Peyer's patch (tissue), 4 donors: ENCODE measurements at places on chromosomes 3 and 15.

GRCh38 chr3:155595371-155595770 is 149.5 kb downstream of the PLCH1 start:
- no peak for DNase-seq

- no peak for DNase-seq
Measured at GRCh38 chr3:86562090-86562489, 428.9 kb downstream of the VGLL3 start.

DNA sequence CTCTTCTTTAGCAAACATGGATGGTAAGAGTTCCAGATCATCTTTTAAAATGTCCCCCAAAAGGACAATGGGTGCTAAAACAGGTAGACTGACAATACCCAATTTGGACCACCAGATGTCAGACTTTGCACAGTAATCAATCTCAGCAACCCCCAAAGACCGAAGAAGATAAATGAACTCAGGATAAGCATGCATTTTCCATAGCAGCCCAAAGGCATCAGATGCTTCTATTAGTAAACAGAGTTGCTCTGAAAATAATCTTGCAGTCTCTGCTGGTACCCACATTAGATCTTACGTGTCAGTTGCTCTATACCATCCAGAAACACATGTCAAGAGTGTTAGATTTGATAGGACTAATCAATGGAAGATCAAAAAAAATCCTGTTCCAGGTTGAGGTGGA is 20.6 kb downstream of the MYH15 start:
- no peak for DNase-seq

DNA sequence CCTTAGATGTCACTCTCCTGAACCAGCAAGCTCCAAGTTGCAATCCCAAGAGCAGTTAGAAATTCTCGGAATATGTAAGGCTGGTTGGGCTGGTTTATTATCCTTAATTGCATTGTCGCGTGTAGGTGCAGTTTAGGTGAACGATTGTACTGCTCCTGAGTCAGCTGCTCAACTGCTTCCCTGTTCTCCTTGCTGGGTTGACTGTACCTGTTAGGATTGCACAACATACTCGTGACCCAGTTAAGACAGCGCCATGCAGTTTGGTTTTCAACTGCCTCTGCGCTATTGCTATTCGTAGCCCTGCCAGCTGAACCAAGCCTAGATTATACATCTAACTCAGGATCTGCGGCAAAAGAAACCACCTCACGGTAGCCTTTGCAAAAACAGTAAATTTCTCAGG is 41.0 kb downstream of the BCL2L10 start:
- DNase-seq = peak; percentile 56

- DNase-seq = no peak
Measured at GRCh38 chr3:26515351-26515750, 107.2 kb upstream of the LRRC3B start.

GRCh38 chr3:153789380-153789779 is 331.8 kb upstream of the ARHGEF26 start:
- DNase-seq = no peak

GRCh38 chr3:158121295-158121694 is 11.4 kb downstream of the RSRC1 start:
- DNase-seq = no peak

- no peak for DNase-seq
Measured at GRCh38 chr3:130705501-130705900, 41.1 kb downstream of the PIK3R4 start.

GRCh38 chr3:62548528-62549205 is 175.3 kb upstream of the FEZF2 start:
- DNase-seq = no peak

DNA sequence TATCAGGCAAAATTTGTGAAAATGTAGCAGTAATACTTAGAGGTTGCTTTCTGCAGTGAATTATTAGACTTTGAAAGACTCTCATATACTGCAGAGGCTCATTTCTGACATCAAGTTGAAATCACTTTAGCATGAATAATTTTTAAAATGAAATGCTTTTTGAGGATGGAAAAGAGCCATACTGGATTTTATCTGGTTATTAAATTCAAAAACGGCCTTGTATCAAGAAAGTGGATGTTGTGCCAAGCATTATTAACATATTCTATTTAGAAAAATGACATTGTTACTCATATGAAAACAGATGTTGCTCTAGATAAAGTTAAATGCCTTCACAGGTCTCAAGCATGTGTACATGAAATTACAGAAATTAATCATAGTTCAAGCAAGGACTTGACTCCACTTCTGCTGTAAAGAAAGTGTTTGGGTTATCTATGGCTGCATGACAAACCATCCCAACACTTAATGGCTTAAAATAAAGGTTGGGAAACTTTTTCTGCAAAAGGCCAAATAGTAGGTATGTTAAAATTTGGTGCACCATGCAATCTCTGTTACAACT is 64.5 kb upstream of the ZNF280D start:
- no peak for DNase-seq

DNA sequence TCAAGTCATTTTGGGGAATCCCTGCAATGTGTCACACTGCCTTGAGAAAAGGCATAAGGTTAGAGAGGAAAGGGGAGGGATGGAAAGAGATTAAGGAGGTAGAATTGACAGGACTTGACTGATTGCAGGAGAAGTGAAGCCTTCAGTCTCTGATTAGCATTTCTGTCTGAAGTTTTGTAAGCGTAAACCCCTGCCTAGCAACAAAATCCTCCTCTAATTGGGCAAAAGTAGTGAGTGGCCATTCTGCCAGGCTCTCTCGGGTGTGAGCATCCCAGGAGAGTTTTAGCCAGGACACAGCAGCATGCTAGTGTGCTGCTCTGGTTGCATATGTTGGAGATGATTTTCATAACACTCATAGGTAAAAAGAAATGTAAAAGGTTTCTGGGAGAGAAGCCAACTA is 117.0 kb upstream of the MRPL3 start:
- DNase-seq = no peak

DNA sequence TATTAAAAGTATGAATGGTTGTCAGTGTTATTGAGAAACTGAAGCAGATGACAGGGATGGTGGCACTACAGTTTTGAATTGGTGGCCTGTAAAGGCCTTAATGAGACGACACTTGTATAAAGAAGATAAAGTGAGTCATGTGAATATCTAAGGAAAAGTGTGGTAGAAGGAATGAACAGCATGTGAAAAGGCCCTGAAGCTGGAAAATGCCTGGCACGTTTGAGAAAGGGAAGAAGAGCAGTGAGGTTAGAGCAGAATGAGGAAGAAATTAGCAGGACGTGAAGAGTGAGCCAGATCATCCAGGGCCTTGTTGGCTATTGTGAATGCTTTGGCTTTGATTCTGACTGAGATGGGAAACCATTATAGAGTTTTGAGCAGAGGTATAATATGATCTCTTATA is 387.6 kb upstream of the DPH6 start:
- no peak for DNase-seq

GRCh38 chr15:42152196-42152920 is 4.1 kb downstream of the PLA2G4F start:
- no peak for DNase-seq

GRCh38 chr15:67551207-67551743 is 8.8 kb downstream of the MAP2K5 start:
- DNase-seq = no peak

DNA sequence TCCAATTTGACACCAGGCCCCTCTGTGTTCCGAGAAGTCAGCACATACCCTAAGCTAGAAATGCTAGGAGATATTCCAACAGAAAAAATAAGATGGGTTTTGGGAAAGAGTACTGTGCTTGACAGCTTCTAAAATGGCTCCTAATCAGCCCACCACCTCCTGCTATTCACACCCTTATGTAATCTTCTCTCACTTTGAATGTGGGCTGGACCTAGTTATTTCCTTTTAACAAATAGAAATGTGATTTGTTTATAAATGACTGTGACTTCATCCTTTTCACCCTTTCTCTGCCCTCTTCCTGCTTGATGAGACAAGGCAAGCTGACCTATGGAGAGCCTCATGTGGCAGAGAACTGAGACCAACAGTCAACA is 961.1 kb downstream of the FHIT start:
- no peak for DNase-seq

DNA sequence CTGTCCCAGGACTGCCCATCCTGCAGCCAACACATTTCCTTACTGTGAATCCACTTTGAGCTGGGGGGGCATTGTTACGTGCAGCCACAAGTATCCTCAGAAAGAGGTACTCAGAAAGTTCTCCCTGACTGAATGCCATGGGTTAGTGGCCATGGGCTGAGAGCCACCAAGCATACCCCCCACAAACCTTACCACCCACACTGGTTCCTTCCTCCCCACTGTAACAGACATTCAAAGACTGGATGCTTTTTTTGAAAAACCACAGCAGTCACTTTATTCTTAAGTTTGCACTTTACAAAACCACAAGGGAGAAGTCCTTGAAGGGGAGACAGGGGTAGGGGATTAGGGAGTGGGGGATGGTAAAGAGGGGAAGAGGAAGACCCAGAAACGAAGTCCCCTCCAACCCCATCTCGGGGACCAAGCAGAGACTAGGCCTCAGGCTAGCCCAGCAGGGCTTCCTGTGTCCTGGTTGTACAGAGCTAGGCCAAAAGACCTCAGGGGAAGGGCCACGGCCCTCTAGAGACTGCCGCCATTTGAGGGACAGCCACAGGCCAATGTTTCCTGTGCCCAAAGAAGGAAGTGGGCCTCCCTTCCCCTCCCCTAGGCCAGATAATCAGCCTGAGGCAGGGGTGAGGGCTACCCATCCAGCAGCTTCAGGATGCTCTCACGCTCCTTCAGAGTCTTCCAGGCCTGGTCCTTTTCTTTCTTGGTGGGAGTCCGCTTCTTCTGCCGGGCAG is 10.1 kb upstream of the CAMK1 start:
- no peak for DNase-seq

DNA sequence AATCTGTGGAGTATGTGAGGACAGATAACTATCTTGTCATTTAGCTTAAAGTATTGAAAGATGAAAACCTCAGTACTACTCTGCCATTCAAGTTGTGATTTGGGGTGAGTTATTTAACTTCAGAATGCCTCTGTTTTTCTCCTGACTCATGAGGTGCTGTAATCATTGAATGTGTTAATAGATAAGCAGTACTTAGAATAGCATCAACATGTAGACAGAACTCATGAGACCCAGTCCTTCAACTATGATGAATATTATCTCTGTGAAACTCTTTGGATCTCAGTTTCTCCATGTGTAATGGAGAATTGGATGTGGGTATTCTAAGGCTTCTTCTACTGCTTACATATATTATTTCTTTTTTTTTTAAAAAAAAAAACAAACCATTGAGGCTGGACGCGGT is 431.4 kb downstream of the GRM7 start:
- DNase-seq = no peak

GRCh38 chr3:57019057-57019456 is 41.4 kb upstream of the SPATA12 start:
- no peak for DNase-seq

DNA sequence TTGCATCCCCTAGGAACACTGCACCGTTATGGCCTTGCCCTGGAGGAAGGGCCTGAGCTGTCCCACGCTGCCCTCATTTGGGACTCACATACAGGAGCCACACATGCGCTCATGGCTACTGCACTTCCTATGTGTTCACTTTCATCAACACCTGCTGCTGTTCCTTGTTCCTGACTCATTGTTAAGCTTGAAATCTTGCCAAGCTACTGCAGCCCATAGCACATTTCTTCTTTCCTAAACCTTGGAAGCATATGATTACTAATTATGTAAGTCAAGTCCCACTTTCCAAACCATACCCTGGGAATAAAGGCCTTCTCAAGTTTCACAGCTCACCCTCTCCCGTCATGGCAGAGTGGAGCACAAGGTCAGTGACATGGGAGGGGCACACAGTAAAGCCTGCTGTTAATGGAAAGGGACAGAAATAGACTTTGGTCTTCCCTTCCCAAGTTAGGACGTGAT is 307.9 kb downstream of the CLSTN2 start:
- DNase-seq = no peak

DNA sequence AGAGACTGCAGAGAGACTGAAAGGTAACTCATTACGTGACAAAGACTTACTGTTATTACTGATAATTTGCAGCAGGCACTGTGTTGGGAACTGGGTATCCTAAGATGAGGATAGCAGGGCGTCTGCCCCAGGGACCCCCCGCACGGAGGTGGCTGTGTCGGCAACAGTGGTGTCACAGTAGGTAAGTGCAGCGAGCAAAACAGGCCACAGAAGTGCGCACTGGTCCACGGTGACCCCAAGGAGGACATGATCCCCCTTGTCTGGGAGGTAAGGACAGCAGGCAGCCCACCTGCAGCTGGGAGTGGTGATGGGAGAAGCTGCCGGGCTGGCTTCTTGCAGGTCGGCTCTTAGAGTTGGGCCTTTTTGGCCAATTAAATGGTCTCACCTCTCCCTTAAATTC is 82.9 kb downstream of the FAM43A start:
- DNase-seq = no peak

DNA sequence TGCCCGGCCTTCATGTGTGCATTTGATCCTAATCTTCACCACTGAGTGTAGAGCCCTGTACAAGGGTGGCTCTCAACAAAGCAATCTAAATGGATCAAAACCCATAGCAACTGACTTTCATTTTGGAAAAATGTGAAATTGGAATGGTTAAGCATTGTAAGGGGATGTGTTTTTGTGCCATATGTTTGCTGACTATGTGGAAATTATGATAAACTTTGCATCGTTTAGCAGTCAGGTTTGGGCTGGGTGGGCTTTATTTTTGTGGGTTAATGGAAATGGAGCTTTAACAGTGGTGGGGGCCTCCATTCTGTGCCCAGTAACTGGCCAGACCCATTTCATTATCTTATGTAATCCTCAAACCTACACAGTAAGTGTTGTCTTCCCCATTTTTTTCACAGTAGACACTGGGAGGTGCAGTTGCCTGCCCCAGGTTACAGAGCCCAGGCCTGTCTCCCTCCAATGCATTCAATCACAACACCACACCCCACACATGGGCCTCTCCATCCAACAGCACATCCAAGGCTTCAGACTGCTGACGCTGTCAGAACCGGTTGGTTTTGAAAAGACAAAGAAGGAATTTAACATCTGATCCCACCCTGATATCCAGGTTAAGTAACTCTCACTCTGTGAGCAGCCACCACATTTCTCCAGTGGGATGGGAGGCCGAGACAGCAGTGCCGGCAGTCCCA is 136.3 kb upstream of the ABHD17C start:
- DNase-seq = no peak

GRCh38 chr15:64430000-64430735 is 30.2 kb upstream of the ZNF609 start:
- DNase-seq = peak; percentile 23

GRCh38 chr3:119175872-119176756 is 2.7 kb downstream of the UPK1B start:
- DNase-seq = no peak

GRCh38 chr15:63372753-63373152 is 8.9 kb downstream of the CA12 start:
- no peak for DNase-seq
